ENCODE measurements at places on chromosomes 5 and 9.

- DNase-seq = no peak
Observed at GRCh38 chr5:68683632-68684036, 410.2 kb upstream of the SLC30A5 start.

DNA sequence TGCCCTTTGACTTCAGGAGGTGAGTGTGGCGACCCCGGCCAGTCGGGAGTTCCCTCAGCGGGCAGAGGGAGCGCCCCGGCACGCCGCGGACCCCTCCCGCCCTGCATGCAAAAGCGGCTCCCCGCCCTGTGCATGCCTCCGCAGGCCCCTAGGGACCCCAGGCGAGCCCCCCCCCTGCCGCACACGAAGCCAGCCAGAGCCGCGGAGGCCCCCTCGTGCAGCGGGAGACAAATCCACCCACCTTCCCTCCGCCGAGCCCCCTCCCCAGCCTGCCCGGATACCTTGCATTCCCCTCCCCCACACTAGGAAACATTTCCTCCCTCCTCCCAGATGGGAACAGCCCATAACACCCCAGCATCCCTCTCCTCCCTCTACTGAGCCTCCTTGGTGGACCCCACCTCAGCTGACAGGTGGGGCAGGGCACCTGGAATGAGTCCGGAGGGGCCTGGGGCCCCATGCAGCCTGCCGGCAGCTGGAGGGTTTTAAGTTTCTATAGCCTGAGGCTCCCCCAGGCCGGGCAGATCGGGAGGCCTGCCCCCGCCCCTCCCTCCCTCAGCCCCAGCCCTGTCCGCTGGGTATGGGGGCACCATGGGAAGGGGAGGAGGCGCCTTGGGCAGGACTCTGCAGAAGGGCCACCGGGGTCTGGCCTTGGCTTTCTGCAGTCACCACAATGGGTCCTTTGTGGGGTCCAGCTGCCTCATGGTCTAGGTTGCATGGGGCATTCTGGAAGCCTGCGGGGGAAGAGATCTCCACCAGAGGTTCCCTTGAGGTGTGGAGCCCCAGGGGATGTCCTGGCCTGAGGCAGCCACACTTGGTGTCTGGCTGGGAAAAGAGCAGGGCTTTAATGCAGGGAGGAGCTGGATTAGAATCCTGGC is 601 bp downstream of the ERGIC1 start:
- DNase-seq = peak; percentile 21

- no peak for DNase-seq
Observed at GRCh38 chr9:88045686-88046085, 71.4 kb upstream of the CDK20 start.

GRCh38 chr5:110580625-110581024 is 145.8 kb downstream of the TMEM232 start:
- no peak for DNase-seq

DNA sequence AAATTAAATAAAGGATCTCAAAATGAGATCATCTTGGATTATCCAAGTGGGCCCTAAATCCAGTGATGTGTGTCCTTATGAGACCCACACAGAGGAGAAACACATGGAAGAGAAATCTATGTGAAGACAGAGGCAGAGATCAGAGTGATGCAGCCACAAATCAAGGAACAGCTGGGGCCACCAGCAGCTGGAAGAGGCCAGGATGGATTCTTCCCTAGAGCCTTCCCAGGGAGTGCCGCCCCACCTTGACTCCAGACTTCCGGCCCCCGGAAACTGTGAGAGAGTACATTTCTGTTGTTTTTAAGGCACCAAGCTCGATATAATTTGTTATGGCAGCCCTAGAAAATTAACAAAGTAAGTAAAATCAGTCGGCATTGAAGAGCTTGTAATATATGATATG is 286.9 kb downstream of the FBXL7 start:
- DNase-seq = no peak

DNA sequence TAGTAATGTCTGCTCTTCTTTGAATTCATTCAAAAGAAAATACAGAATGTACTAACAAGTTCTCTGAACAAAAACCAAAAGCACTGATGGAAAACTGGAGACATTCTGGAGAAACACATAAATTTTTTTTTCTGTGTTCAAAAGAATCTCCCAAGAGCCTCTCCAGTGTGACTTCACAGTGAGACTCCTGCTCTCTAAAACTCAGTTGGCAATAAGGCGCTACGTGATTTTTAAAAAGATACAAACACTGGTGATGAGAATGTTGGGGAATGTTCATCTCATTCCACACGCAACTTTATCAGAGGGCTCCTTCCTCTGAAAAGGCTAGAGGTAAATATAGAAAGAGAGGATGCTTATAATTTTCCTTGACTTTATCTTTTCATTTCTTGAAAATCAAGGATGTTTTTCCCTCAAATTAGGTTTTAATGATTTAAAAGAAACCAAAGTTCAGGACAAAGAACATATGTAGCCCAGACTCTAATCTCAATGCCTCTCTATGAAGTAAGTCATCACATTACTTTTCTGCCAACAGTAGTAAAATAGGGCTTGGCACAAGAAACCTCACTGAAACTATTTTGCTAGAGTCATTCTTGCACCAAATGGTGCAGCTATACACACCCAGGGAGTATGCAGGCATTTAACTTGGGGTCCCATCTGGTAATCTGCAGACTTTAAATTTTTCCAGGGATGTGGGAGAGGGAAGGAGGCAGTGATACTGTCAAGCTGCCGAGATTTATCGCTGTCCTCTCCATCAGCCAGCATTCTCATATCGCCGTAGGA is 12.9 kb upstream of the AOPEP start:
- no peak for DNase-seq

DNA sequence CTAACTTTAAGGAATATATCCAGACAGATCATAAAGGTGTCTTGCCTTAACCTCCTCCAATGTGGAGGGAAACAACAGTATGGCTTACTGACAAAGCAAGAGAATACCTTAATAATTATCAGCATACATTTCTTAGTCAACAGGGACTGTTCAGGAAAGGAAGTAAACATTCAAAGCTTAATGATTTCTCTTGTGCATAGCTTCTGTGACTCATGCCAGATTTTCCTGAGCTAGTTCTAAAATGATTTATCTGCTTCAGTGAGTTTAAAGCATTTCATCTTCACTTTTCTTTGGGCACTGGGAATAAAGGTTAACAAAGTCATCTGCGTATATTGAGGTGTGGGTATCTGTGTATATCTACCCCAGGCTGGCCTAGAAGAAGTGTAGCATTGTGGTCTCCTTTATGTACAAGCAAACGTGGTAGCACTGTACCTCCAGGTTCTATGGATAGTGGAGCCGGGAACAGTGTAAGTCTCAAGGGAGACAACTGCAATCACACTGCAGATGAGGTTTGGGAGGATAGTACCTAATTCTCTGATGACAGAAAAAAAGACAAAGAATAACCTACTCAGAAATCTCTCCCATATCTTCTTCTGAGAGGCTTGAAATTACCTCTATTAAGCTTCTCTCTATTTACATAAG is 284.1 kb downstream of the HCN1 start:
- no peak for DNase-seq

DNA sequence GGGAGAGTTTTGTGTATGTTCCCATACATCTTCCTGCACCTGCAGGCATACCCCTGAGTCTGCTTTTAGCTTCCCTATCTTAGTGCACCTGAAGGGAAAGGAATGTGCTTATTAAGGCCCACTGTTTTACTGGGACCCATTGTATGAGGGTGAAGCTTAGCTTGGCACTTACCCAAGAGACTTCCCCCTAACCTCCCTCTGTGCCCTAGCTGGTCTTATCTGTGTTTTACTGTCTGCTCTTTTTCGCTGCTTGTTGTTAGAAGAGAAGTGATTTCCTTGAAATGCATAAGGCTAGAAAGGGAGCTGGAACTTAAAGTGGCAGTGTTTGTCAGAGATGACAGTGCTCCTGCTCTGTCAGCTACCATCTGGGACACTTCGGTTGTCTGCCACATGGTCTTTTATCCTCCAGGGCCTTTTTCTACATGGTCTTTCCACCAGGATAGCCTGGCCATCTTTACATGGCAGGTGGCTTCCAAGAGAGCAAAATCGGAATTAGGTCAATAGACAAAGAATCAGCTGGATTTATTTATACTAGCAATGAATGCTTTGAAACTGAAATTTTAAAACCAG is 122.5 kb upstream of the SLC44A1 start:
- DNase-seq = no peak
